ENCODE measurements at places on chromosomes 7 and 10. TPM values are rescaled to one million over a fixed set of nuclear protein-coding genes. Genes with fewer than 3 reads are reported as not detected.

SFR1 gene
- total RNA-seq = 6.6 TPM

GJD4 gene
- total RNA-seq = 2.0 TPM

WDFY4 gene
- total RNA-seq = 1.2 TPM

CYP3A5 gene
- total RNA-seq = 0.93 TPM

ADARB2 gene
- 0.13 TPM for total RNA-seq

FAM241B gene
- total RNA-seq = 0.18 TPM

AKR1D1 gene
- not detected for total RNA-seq

FBXL13 gene
- total RNA-seq = 0.71 TPM

PAPSS2 gene
- total RNA-seq = 10.9 TPM

ABCA13 gene
- total RNA-seq = 0.04 TPM

GRCh38 chr7:135704698-135705097 lies 23.3 kb downstream of the SLC13A4 start:
- no peaks in the 10 kb centered on the region for H3K4me1 ChIP-seq
- peaks cover 5% of the 10 kb centered on the region for H3K27me3 ChIP-seq
- H3K4me3 ChIP-seq = no peak overlapping the region
- no peak overlapping the region for H3K27ac ChIP-seq
- DNase-seq = no peak
- H3K36me3 ChIP-seq = no peaks in the 10 kb centered on the region

DNA sequence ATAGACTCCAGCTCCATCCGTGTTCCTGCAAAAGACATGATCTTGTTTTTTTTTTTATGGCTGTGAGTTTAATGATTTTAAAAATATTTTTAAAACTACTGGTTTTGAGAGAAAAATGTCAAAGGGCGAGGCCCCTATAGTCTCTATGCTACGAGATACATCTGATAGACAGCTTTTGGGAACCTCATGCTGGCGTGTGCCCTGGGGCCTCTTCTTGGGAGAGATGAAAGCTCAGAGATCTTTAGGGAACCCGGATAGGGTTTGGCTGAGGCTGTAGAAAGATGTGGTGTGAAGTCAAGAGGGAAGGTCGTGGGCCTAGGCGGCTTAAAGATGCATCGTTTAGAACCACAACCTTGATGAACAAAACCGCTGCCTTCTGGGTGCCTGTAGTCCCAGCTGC lies 70.2 kb downstream of the PDIA4 start:
- no peak overlapping the region for H3K27ac ChIP-seq
- H3K27me3 ChIP-seq = no peaks in the 10 kb centered on the region
- DNase-seq = no peak
- H3K4me3 ChIP-seq = no peak overlapping the region
- H3K36me3 ChIP-seq = no peaks in the 10 kb centered on the region

GRCh38 chr7:117982071-117983055 lies 109.1 kb upstream of the CTTNBP2 start:
- H3K27me3 ChIP-seq = no peaks in the 10 kb centered on the region
- H3K36me3 ChIP-seq = no peaks in the 10 kb centered on the region
- no peak overlapping the region for H3K27ac ChIP-seq
- no peaks in the 10 kb centered on the region for H3K4me1 ChIP-seq
- no peak overlapping the region for H3K4me3 ChIP-seq
- DNase-seq = no peak

DNA sequence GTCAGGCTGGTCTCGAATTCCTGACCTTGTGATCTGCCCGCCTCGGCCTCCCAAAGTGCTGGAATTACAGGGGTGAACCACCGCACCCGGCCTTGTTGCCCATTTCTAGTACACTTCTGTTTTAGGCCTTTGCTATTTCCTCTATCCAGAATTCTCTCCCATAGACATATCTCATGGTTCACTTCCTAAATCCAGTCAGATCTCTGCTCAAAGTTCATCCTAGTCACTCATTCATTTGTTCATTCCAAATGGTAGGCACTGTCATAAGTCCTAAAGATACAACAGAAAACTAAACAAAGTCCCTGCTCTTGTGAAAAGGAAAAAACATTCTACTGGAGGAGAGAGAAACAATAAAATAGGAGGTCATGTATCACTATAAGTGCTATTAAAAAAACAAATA lies 2.4 kb upstream of the MOSPD3 start:
- no peak for DNase-seq
- no peak overlapping the region for H3K27ac ChIP-seq
- peaks cover 18% of the 10 kb centered on the region for H3K36me3 ChIP-seq
- H3K4me1 ChIP-seq = peaks cover 22% of the 10 kb centered on the region
- peaks cover 14% of the 10 kb centered on the region for H3K27me3 ChIP-seq
- H3K4me3 ChIP-seq = no peak overlapping the region

DNA sequence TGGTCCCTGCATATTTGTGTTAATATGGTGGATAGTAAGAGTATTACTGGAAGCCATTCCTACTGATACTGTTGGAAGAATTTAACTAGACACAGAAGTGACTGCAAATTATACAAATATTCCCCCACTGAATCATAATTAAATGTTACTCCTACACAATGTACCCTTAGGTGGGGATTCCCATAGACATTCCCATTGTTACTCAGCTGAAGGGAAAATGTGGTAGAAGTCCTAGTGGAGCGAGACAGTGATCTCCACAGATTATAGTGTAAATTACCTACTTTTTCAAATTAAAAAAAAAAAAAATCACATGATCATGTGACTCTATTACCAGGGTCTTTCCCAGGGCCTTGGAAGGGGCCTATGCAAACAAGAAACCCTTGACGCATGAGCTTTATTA lies 611.8 kb downstream of the LRMDA start:
- DNase-seq = no peak
- no peaks in the 10 kb centered on the region for H3K27me3 ChIP-seq
- H3K36me3 ChIP-seq = no peaks in the 10 kb centered on the region
- peaks cover 5% of the 10 kb centered on the region for H3K4me1 ChIP-seq
- H3K4me3 ChIP-seq = no peak overlapping the region

GRCh38 chr7:6545398-6546126 lies 5.7 kb downstream of the GRID2IP start:
- no peaks in the 10 kb centered on the region for H3K36me3 ChIP-seq
- H3K4me3 ChIP-seq = no peak overlapping the region
- no peak for DNase-seq
- no peak overlapping the region for H3K27ac ChIP-seq
- no peaks in the 10 kb centered on the region for H3K4me1 ChIP-seq

DNA sequence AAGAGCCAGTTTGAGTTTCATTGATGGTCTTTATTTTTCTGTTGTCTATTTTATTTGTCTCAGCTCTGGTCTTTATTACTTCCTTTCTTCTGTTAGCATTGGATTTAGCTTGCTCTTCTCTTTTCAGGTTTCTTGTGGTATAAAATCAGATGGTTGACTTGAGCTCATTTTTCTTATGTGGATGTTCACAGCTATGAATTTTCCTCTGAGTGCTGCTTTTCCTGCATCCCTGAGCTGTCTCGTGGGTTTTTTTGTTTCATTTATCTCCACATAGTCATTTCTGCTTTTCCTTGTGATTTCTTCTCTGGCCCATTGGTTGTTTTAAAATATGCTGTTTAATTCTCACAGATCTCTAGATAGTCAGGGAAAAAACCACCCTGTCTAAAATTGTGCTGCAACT lies 19.7 kb downstream of the ADGRA1 start:
- H3K27me3 ChIP-seq = peaks cover 5% of the 10 kb centered on the region
- no peaks in the 10 kb centered on the region for H3K36me3 ChIP-seq
- peaks cover 46% of the 10 kb centered on the region for H3K4me1 ChIP-seq
- H3K4me3 ChIP-seq = no peak overlapping the region
- H3K27ac ChIP-seq = no peak overlapping the region

GRCh38 chr7:45295222-45295621 lies 137.6 kb downstream of the RAMP3 start:
- H3K4me3 ChIP-seq = no peak overlapping the region
- no peaks in the 10 kb centered on the region for H3K36me3 ChIP-seq
- DNase-seq = no peak
- H3K4me1 ChIP-seq = peaks cover 7% of the 10 kb centered on the region
- H3K27me3 ChIP-seq = no peaks in the 10 kb centered on the region

DNA sequence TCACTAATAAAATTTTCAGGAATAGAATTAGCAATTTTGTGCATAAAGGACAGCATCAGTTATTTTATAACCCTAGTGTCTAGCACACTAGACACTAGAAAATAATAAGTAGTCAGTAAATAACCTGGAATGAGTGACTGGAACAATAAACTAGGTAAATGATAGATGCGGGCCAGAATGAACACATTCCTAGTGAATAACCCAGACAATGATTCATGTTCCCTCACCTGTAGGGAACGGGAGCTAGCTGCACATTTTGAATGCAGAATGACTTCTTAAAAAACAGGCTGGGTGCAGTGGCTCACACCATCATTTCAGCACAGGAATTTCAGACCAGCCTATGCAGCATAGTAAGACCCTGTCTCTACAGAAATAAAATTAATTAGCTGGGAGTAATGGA lies 3.2 kb upstream of the ATOH7 start:
- H3K27me3 ChIP-seq = peaks cover 11% of the 10 kb centered on the region
- H3K4me1 ChIP-seq = peaks cover 9% of the 10 kb centered on the region
- H3K27ac ChIP-seq = no peak overlapping the region
- H3K36me3 ChIP-seq = no peaks in the 10 kb centered on the region

DNA sequence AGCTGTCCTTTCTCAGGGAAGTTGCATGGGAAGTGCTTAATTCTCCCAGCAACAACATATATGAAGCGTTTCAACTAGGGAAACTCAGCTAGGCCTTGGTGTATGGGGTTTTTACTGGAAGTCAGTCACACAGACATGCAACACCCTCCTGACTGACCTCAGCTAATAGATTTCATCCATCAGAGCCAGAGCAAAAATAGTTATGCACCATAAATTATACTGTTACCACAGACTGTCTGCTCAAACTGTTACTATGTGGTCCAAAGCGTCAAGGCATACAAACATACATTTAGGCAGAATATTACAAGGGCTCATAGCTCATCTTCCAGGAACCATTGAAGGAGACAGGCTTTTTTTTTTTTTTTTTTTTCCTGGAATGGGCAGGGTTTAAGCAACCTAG lies 417.9 kb downstream of the ANKRD7 start:
- no peaks in the 10 kb centered on the region for H3K4me1 ChIP-seq
- H3K36me3 ChIP-seq = no peaks in the 10 kb centered on the region
- H3K27me3 ChIP-seq = no peaks in the 10 kb centered on the region

DNA sequence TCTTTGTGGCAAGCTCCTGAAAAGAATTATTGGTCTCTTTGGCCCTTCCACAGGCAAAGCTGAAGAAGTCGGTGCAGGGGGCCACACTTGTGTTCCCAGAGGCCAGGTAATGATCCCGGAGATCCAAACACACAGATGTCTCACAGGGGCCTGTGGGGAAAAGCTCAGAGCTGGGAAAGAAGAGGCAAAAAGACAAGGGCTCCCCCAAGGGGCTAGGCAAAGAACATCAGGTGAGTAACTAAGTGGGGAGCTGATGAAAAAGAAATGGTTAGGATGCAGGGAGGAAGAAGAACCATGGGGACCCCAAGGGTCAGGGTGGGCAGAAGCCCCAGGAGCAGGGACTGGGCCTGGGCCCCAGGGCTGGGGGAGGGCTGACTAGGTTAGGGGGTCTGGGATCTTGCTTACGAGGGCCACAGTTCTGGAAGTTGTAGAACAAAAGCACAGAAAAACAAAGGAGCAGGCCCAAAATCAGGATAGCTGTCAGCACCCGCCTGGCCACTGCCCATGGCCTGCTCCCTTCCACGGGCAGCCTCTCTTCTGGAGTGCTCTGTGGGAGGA lies 1.1 kb downstream of the KEL start:
- no peaks in the 10 kb centered on the region for H3K4me1 ChIP-seq
- no peak for DNase-seq
- H3K4me3 ChIP-seq = no peak overlapping the region
- no peak overlapping the region for H3K27ac ChIP-seq
- no peaks in the 10 kb centered on the region for H3K27me3 ChIP-seq

- H3K4me3 ChIP-seq = no peak overlapping the region
- H3K4me1 ChIP-seq = peaks cover 17% of the 10 kb centered on the region
- peak; percentile 95 for DNase-seq
- H3K36me3 ChIP-seq = peaks cover 18% of the 10 kb centered on the region
Observed at GRCh38 chr7:23333671-23334246, 34.6 kb downstream of the MALSU1 start.

DNA sequence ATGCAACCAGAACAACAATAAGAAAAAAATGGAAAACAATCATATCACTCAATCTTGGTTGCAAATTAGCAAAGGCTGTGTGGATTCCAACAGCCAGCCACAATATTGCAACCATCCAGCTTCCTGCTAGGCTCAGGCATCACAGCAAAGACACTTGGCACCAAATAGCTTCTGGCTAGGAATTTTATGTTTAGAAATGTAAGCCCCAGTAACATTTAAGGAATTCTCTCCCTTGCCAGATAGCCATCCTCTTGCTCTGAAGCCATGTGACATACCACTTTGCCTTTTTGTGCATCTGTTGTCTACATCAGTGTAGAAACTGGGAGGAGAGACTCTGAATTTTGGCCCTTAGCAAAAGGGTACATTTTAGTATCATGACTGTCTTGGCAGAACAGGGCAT lies 22.2 kb downstream of the MKX start:
- DNase-seq = peak; percentile 91
- peak overlapping the region; percentile 37 for H3K27ac ChIP-seq
- H3K27me3 ChIP-seq = no peaks in the 10 kb centered on the region
- no peak overlapping the region for H3K4me3 ChIP-seq

- no peaks in the 10 kb centered on the region for H3K27me3 ChIP-seq
- H3K27ac ChIP-seq = no peak overlapping the region
- H3K4me1 ChIP-seq = no peaks in the 10 kb centered on the region
- H3K4me3 ChIP-seq = no peak overlapping the region
- DNase-seq = no peak
Observed at GRCh38 chr10:133388236-133388972, 5.6 kb upstream of the MTG1 start.

DNA sequence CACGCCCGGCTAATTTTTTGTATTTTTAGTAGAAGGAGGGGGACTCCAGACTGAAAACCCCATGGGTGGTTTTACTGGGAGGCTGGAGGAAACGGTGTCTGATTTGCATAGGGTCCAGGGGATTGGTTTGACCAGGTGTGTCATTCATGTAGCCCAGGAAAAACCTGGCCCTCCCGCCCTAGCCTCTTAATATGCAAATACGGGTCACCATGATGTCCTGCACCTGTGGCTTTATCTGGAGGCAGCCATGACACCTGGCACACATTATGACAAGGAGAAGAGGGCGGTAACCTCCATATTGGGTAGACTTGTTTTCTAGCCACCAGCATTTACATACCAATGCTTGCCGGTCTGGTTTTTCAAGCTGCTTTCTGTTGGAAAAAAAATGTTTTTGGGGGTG lies 68.0 kb downstream of the TRIL start:
- H3K4me1 ChIP-seq = no peaks in the 10 kb centered on the region
- no peaks in the 10 kb centered on the region for H3K27me3 ChIP-seq
- H3K36me3 ChIP-seq = no peaks in the 10 kb centered on the region
- H3K27ac ChIP-seq = no peak overlapping the region
- DNase-seq = no peak

- no peak for DNase-seq
- peaks cover 2% of the 10 kb centered on the region for H3K27me3 ChIP-seq
- peaks cover 4% of the 10 kb centered on the region for H3K4me1 ChIP-seq
- H3K36me3 ChIP-seq = no peaks in the 10 kb centered on the region
- no peak overlapping the region for H3K4me3 ChIP-seq
Observed at GRCh38 chr10:16828701-16829175, 11.5 kb upstream of the RSU1 start.

Measured in muscle of leg (tissue), 16 donors.